Esophagus squamous epithelium (tissue), 5 donors: ENCODE measurements at places on chromosomes 7 and 10.

- no peak for DNase-seq
Measured at GRCh38 chr10:80200687-80201086, 4.7 kb downstream of the ANXA11 start.

- no peak for DNase-seq
Measured at GRCh38 chr7:134676743-134677142, 30.1 kb downstream of the BPGM start.

GRCh38 chr7:81226234-81226633 is 307.4 kb upstream of the SEMA3C start:
- DNase-seq: no peak

DNA sequence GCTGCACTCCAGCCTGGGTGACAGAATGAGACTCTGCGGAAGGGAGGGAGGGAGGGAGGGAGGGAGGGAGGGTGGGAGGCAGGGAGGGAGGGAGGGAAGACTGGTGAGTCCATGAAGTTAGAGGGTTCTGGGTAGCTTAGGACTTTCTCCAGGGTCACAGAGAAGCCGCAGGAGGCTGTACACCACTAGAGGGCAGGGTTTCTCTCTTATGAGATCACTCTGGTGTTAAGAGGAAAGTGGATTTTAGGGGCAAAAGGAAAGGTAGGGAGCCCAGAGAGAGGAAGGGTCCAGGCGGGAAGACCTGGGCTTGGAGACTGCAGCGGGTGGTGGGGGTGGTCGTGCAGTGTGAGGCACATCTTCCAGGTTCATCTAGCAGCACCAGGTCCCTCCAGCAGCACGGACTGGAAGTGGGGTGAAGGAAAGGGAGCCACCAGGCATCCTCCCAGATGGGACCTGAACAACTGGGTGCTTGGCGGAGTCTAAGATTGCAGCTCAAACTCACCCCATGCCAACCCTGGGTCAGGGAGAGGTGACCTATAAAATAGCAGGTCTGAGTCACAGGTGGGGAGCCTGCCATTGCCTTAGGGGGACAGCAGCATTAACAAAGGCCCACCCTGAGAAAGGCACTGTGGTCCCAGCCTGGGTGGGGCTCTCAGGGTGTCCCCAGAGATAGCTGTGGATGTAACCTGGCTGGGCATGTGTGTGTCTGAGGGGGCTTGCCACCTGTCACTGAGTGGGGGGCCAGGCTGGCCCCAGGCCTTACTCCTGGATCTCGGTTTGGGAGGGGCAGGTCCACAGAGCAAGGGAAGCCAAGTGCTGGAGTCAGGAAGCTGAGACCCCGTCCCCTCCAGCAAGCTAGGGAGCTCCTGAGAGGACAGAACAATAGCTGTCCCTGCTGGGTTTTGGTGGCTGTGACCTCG is 48.5 kb upstream of the SLC29A3 start:
- DNase-seq: no peak

- DNase-seq: no peak
Measured at GRCh38 chr7:65722361-65722792, 150.5 kb upstream of the VKORC1L1 start.

- DNase-seq: no peak
Measured at GRCh38 chr10:50367732-50368131, 116.4 kb upstream of the ASAH2 start.

DNA sequence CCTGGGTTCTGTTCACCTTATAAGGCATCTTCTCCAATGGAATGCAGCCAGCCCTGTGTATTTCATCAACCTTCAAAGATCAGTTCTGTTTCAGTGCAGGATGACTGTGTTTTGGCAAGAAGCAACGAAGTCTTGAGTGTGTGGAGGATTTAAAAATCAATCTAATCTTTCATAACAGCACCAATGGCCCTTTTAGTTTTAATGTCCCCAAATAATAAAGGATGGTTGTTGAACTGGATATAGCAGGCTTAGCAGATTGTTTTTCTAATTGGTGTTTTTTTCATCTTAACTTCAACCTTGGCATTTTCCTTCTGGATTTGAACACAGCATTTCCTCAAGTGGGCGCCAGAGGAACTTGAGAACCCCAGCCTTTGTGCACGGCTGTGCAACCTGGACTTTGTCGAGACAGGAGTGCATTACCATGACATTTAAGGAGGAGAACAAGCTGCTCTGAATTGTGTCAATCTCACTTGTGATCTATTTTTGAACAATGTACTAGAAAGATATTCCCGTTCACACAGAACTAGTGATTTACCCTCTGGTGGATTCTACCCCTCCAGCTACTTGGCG is 313.3 kb upstream of the AKR1E2 start:
- DNase-seq: no peak

DNA sequence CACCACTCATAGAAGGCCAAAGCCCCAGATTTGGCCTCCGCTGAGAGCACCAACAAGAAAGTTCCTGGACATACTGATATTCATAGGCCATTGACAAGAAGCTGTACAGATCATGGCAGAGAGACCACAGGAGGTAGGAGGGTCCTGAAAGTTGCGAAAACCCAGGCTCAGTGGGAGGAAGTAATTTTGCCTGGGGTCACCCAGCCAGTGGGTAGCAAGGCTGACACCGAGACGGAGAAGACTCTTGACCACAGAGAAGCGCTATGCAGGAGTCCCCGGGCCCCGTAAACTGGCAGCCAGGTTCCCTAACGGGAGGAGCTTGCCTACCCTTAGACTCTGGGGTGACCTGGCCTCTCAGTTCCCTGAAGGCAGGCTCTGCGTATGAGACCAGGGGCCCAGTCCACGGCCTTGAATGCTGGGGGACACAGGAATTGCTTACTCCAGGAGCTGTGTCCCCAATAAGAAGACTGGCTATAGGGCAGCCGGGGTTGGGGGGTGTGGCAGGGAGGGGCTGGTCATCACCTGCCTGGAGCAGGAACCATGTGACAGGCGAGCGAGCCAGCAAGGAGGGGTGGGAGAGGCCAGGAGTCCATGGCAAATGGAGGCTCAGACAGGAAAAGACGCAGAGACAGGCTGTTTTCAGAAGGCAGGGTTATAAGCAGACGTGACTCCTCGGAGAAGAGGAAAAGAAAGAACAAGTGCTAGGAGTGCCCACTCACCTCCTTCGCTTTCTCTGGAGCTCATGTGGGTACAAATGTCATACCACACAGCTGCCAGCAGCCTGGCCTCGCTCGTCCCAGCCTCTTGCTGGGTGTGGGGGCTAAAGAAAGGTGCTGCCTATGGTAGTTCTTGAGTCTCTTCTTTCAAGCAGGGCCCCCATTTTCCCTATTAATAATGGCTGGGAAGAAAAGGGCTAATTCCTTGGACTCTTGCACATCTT is 24.6 kb upstream of the NPFFR1 start:
- no peak for DNase-seq

DNA sequence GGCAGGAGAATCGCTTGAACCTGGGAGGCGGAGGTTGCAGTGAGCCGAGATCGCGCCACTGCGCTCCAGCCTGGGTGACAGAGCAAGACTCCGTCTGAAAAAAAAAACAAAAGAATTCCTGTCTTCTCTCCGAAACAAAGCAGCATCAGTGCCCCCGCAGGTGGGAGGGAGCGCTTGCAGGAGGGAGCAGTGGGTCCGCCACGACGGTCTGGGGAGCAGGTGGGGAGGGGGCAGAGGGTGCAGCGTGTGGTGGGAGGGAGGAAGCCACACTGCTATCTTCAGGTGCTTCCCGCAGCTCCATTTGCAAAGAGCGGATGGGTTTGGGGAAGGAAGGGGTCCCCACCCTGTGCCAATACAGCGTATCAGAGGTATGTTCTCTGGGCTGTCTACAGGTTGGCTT is 31.7 kb downstream of the LIMK1 start:
- no peak for DNase-seq

- DNase-seq: no peak
Measured at GRCh38 chr7:12746211-12746610, 58.8 kb downstream of the ARL4A start.

- DNase-seq: no peak
Measured at GRCh38 chr7:11701829-11702560, 130.0 kb downstream of the THSD7A start.

- no peak for DNase-seq
Measured at GRCh38 chr10:89369156-89370105, 8.4 kb upstream of the IFIT1B start.

DNA sequence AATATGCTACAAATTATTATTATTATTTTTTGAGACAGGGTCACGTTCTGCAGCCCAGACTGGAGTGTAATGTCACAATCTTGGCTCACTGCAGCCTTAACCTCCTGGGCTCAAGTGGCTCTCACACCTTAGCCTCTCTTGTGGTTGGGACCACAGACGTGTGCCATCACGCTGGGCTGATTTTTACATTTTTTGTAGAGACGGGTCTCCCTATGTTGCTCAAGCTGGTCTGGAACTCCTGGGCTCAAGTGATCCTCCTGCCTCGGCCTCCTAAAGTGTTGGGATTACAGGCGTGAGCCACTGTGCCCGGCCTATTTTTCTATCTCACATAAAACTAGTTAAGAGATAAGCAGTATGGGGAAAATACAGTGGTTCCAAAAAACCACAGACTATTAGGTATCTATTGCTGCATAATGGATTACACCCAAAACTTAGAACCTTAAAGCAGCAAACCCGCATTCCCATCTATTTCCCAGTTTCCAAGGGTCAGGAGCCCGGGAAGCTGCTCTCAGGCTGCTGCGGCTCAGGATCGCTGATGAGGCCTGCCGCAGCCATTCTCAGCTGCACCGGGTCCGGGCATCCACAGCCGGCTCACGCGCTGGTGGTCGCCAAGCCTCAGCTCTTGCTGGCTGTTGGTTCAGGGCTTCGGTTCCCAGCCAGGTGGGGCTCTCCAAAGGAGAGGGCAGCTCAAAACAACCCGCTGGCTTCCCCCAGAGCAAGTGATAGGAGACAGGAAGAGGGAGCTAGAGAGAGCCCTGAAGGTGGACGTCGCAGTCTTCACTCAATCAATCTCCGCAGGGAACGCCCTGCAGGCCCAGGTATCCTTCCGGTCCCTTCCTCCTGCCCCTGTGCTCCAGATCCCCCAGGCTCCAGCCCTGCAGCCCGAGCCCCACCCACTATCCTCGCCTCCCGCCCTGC is 128.2 kb downstream of the UBE2H start:
- DNase-seq: no peak
